ENCODE measurements at places on chromosomes 6 and 20.

DNA sequence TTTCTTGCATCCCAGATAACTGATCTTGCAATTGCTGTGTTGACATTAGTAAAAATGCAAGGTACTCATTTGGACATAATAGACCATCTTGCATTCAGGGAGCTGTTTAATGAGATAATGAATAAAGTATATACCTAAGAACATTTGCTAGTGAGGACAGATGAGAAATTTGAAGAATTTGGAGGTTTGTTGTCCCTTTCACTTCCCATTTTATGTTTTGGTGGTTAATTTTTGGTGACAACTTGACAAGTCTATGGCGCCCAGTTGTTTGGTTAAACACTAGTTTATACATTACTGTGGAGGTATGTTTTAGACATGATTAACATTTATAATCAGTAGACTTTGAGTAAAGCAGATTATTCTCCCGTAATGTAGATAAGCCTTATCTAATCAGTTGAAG, 300.2 kb upstream of the SYNCRIP start:
- no peak for DNase-seq

- no peak for DNase-seq
These were observed 46.5 kb upstream of the TRAF3IP2 start for GRCh38 chr6:111652156-111652555.

DNA sequence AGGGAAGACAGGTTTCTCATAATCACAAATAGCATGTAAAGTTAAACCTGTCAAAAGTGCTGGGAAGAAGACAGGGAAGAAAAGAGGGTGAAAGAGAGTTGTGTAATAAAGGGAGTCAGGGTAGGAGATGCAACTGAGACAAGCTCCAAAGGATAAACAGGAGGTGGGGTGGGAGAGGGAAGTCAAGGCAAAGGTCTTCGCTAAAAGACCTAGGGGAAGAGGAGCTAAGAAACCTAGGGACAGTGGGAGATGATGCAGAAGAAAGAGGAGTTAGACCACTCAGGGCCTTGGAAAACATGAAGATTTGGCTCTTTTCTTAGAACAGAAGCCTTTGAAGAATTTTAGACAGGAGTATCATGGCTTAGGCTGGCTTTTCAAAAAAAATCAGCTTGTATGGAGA, 7.0 kb downstream of the PRR3 start:
- no peak for DNase-seq

GRCh38 chr6:87257565-87257964, 64.8 kb upstream of the SMIM8 start:
- no peak for DNase-seq

DNA sequence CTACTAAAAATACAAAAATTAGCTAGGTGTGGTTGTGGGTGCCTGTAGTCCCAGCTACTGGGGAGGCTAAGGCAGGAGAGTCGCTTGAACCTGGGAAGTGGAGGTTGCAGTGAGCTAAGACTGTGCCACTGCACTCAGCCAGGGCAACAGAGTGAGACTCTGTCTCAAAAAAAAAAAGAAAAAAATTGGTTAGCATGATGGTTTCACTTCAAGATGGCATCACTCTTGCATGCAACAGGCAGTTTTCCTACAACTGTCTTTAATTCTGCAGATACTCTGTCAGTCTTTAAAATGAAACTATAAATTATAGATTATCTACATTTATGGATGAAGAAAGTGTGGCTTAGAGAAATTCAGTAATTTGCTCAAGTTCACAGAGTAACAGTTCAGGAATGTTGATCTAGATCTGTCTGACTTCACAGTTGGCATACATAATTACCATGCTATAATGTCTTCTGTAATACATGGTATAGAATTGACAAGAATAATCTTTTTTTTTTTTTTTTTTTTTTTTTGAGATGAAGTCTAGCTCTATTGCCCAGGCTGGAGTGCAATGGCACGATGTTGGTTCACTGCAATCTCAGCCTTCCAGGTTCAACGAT, 27.0 kb downstream of the ITCH start:
- no peak for DNase-seq

- DNase-seq, result no peak
These were observed 17.4 kb downstream of the PDRG1 start for GRCh38 chr20:31934491-31934890.

DNA sequence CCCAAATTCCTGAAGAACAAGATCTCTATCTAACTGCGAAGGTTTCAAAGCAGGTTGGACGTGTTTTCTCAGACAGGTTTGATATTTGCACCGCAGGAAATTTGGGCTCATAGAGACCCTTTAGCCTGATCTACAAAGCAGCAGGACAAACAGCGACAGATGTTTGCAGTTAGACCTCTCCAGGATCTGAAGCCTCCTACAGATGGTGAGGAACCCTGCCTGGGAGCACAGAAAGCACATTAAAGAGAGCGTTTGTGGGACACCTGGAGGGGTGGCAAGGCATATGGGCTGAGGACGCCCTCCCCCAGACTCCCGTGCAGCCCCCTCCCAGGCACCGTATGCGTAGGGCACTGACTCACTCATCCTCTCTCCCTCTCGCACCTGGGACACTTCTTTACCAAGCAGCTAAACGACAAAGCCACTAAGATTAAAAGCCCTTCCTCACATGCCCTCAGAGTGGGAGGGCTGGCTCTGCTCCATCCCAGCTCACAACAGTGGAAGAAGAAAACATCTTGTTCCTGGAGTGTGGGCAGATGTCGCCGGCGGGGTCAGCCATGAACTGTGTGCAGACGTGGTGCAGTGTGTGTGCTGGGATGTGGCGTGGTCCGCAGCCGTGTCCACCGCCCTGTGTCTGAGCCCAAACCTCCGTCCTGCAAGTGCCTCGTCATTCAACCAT, 249.7 kb upstream of the AFDN start:
- no peak for DNase-seq

- no peak for DNase-seq
These were observed 166.6 kb upstream of the AKAP12 start for GRCh38 chr6:151073146-151073545.

DNA sequence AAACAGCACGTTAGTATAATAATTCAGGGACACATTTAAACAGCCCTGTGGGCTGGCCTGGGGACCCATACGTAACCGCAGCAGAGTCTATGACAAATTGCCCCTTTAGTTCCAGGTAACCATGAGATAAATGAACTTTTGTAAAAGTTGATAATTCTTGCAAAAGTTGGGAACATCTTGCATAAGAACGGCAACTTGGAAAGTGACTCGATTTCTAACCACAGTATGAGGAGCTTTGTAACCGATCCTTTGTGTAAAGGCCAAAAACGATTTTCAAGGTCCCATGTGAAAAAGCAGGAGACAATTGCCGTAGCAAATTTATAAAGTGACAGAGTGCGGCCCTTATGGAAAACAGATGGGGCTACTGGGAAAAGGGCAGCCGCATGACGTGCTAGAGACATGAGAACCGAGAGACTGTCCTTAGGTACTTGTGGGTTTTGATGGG, 81.6 kb downstream of the PSMG4 start:
- no peak for DNase-seq

DNA sequence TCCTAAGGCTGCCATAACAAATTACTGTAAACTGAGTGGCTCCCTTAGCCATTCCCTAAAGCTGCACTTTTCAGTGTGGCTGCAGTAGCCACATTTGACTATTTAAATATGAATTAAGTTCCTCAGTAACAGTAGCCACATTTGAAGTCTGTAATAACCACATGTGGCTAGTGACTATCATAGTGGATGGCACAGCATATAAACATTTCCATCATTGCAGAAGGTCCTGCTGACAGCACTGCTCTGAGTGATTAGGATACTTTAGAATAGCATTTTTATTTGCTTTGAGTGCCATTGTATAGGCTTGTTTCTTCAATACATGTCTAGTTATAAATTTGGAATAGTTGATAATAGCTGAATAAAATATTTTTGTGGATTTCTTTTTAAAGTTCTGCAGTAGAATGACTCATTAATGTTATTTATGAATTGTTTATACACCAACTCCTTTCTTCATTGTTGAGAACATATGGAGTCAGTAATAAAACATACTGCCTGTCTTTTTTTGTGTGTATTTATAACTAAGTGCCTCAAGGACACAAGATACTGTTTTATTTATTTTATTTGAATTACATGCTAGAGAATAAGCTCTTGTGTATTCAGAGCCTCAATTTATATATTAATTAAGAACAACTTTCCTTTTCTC, 217.2 kb downstream of the CDKAL1 start:
- no peak for DNase-seq

DNA sequence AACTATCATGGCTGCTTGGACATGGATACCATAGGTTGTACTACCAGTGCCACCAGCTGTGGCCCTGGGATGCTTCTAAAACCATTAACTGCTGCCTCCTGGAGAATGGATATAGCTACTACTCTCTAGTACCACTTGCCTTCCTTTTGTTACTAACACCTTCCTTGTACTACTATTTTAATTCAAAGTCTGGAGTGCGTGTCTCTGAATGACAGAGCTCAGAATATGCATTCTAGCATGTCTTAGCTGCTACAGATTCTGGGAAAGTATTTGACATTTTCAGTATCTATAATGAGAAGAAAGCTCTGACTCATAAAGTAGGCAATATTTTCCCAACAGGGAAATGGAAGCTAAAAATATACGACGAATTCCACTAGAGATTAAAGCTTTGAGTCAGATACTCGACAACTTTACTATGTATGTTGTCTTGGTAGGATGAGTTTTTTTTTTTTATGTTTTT, 112.3 kb downstream of the PFDN4 start:
- no peak for DNase-seq
